Activated CD4-positive, alpha-beta T cell treated with anti-CD3 and anti-CD28 coated beads, Interleukin-2, Interleukin-6, amounts not matched to agents 100 ng/mL and 50 ng/mL, durations not matched to agents 16 hours and 8 hours (primary cell): ENCODE measurements at places on chromosomes 16 and 17.
A peak's percentile ranks its signal among the peaks of the same experiment; 100 is the strongest.

DNA sequence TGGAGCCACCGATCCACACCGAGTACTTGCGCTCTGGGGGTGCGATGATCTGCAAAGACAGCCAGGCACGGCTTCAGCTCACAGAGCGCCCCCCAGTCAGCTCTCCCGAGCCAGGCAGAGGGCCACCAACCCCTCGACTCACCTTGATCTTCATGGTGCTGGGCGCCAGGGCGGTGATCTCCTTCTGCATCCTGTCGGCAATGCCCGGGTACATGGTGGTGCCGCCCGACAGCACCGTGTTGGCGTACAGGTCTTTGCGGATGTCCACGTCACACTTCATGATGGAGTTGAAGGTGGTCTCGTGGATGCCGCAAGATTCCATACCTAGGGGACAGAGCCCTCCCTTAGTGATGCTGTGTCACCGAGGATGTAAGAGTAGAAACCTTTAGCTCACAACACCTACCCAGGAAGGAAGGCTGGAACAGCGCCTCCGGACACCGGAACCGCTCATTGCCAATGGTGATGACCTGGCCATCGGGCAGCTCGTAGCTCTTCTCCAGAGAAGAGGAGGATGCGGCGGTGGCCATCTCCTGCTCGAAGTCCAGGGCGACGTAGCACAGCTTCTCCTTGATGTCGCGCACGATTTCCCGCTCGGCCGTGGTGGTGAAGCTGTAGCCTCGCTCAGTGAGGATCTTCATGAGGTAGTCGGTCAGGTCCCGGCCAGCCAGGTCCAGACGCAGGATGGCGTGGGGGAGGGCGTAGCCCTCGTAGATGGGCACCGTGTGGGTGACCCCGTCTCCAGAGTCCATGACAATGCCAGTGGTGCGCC lies 1.6 kb downstream of the ACTG1 start:
- peak; percentile 51 for DNase-seq

- no peak for DNase-seq
Observed at GRCh38 chr16:13982451-13982850, 62.5 kb downstream of the ERCC4 start.

GRCh38 chr16:57830890-57831484 lies 28.7 kb upstream of the KIFC3 start:
- no peak for DNase-seq

- peak; percentile 79 for DNase-seq
Observed at GRCh38 chr17:39800540-39800939, 62.8 kb downstream of the GRB7 start.

- DNase-seq, result peak; percentile 73
Observed at GRCh38 chr17:81601525-81602120, 35.3 kb downstream of the NPLOC4 start.

DNA sequence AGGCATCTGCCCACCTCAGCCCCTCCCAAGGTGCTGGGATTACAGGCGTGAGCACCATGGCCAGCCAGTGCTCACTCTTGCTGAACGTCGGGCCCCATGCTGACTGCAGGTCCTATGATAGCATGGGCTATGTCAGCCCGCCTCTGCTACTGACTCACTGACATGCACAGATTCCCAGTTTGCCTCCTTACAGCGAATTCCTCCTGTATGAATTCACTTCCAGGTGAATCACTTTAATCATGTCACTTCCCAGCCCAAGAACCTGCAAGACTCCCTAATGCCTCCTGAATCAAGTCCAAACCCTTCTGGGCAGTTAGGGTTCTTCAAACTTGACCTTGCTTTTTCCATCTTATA lies 16.1 kb upstream of the UBTF start:
- DNase-seq, result no peak

DNA sequence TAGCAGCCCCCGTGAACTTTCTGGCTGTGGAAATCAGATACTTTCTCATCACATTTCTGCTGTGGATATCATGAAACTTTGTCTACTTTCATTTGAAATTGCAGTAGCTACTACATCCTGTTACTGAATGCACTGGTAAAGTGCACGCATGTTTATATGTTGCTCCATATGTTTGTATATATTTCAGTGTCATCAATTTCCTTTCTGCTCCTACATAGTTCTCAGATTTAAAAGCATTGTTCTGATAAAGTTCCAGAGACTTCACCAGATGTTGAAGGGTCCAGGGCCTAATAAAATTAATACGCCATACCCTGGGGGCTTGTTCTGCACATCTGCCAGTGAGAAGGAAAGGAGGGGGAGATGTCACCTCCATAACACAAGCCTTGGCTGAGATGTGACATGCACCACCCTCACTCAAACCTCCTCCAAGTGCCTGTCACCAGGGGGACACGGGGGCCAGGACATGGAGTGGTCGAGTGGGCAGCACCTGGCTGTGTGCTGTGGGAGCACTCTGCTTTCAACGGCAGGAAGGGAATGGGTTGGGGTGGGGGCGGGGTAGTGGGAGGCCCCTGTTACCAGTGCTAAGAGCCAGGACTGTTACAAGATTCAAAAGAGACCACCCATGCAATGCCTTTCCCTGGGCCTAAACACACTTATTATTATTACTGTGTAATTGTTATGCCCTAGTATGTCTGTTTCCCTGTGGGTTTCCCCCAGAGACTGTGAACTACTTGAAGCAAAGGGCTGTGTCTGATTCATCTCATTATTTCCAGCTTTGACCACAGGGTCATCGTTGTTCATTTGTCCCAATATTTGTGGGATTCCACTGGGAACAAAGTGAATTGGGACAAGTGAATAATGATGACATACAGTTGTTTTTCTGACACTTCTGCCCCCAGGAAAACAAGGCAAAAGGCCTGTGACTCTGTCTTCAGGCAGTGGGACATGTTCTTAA lies 193.4 kb downstream of the FOXL1 start:
- DNase-seq, result no peak

DNA sequence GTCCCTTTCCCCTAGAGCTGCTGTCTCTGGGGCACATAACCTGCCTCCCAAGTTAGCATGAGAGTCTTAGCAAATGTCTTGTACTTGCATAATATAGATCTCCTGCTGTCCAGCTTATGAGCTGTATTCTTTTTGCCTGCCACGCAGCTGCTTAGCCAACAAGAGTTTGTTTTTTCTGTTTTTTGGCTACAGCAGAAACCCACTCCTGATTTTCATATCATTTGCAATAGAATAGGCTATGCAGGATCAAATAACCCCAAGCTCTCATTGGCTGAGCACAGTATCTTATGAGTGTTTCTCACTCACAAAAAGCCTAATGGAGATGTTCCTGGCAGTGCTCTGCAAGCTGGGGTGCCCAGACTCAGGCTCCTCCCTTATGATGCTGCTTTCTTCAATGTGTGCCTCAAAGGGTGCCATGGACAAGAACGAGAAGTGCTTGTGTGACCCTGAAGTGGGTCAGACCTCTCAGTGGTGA lies 23.1 kb downstream of the B9D1 start:
- no peak for DNase-seq
